Stimulated activated CD4-positive, alpha-beta T cell treated with anti-CD3 and anti-CD28 coated beads, TNF-alpha, amount 100 ng/mL, for 1 hour (primary cell): ENCODE measurements at places on chromosomes 4 and X.

DNA sequence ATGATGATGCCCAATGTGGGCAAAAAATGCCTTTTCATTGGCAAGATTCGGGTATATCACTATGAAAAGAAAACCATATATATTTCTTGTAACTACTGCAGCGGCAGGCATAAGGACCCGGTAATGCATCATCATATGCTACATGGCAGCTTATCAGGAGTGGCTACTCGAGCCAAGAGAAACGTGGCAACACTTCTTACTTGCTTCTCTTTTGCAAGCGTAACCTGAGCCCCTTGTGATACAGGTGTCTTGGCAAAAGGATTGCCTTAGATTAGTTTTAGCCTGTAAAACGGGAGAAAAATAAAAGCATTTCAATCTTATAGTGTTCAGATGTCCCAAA, 280.3 kb downstream of the SPRY1 start:
- DNase-seq, result no peak

DNA sequence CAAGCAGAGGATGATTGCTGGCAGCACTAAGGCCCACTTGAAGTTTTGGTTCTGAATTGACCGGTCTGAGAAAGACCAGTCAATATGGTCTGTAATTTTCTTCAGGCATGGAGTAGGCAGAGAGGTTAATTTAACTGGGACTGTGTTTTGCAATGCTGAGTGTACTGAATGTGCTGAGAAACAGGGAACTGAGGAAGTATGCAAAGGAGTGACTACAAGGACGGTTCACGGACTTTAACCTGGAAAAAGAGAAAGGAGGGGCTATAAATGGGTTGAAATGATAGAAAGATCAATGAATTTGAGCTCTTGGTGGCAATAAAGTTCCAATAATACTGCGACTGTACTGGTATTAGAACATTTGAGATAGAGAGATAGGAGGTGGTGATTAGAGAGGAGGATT, 84.5 kb downstream of the MAGEB17 start:
- no peak for DNase-seq

GRCh38 chrX:40468033-40468846, 112.5 kb upstream of the ATP6AP2 start:
- DNase-seq, result no peak

DNA sequence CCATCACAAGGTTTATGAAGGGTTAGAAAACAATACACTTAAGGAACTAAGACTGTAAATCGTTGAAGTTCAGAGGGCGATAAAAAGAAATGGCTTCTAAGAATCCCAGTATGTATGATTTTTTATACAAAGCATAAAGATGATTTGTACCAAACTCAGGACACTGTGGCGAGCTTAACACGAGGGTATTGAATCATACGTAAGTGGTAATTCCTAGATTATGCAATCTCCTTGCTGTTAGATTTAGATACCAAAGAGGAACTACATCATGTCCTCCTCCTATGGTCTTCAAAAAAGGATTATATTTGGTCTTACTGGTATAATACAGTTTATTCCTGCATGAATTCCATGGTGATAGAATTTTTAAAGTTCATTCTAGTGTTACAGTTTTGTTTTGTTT, 23.9 kb downstream of the NFKB1 start:
- DNase-seq, result no peak

GRCh38 chr4:25795566-25796454, 67.0 kb downstream of the SEL1L3 start:
- no peak for DNase-seq

DNA sequence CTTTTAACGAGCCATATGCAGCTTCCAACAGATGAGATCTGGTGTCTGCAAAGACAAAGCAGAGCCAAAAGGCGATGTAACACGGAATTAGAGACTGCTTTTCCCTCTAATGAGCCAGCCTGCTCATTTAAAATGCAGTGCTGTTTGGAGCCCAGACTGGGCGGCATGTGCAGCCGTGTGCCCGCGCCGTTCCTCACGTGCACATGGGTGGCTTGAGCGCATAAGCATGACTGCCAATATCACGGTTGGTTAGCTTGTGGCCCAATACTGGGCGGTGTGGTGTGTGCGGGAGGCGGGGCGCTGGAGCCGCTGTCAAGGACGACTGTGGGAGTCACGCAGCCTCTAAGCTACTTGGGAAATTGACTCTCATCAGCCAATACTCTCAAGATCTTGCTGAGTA, 87.0 kb upstream of the SCOC start:
- DNase-seq, result no peak

DNA sequence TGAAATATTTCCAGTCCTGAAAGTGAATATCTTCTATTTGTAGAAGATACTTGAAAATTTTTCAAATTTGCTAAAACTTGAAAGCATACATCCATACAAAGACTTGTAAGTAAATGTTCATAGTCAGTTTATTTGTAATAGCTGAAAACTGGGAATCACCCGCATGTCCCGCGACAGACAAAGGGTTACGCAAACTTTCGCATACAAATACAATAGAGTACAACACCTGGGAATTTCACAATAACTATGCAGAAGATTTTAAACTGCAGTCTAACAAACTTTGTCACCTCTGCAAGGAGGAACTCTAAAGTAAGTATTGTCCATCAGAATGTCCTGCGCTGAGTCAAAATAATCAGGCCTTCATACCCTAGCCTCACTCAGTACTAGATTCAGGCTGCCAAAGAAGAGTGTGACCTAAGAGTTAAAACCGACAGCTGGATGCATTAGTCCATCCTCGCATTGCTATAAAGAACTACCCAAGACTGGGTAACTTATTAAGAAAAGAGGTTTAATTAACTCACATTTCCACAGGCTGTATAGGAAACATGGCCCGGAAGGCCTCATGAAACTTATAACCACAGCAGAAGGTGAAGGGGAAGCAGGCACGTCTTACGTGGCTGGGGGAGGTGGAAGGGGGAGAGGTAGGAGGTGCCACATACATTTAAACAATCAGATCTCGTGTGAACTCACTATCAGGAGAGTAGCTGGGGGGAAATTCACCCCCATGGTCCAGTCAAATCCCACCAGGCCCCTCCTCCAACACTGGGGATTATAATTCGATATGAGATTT, 60.4 kb downstream of the MMRN1 start:
- no peak for DNase-seq

GRCh38 chr4:54073271-54073880, 9.0 kb upstream of the CHIC2 start:
- DNase-seq, result no peak

DNA sequence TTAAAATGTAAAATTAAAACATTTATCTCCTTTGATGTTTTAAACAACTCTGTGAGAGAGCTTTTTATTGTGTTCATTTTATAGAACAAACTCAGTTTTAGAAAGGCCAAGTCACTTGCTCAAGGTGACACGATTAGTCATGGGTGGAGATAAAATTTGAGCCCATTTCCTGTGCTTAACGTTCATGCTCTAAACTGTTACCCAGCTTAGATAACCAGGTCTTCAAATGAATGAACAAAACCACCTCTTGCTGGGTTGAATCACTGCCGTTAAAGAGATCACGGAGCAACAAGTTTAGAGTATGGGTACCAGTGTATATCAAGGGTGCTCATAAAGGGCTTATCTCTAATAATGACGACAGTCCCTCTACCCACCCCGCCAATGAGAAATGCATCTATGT, 10.2 kb upstream of the CASK start:
- DNase-seq, result no peak

GRCh38 chrX:15761564-15762191, 23.6 kb downstream of the CA5B start:
- DNase-seq, result no peak

DNA sequence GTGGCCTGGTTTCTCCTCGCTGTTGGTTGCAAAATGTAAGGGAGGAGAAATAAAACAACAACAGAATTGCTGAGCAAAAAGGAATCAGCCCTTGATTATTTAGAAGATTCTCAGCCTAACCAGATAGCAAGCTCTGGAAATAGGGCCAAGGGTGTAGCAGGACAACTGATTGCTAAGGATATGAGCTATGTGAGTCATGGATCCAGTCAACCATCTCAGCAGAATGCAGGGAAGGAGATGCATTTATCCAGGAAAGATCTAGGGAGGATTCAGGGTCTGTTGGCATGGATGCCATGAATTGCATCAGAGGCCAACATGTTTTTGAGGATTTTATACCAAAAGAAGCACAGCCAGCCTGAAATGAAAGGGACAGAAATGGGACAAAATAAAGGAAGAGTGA, 2.2 kb upstream of the XAGE3 start:
- no peak for DNase-seq

- DNase-seq, result no peak
Observed at GRCh38 chr4:68962868-68963267, 11.3 kb upstream of the UGT2A3 start.
